T-helper 2 cell (primary cell): ENCODE measurements at places on chromosomes 1 and 21.

- no peak for DNase-seq
Measured at GRCh38 chr1:246195296-246195695, 311.8 kb downstream of the SMYD3 start.

- DNase-seq: no peak
Measured at GRCh38 chr21:41861987-41862386, 17.2 kb downstream of the PRDM15 start.

- no peak for DNase-seq
Measured at GRCh38 chr1:7519861-7520395, 251.2 kb upstream of the VAMP3 start.

DNA sequence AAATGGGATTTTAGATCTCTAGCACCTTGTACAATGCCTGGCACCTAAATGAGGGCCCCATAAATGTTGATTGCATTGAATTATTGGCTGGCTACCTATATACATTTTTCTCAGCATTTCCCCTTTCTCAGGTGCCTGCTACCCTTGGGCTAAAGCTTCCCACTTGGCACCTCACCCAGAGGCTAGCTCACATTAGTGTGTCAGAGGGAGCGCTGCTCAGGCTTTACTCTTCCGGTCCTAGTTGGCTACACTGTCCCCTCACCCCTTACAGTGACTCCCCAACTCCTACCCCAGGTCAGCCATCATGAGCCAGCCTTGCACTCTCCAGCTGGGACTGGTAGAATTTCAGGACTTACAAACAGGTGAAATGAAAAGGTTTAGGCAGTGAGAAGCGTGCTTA, 9.5 kb downstream of the TRAF5 start:
- no peak for DNase-seq
